Activated CD4-positive, alpha-beta T cell treated with anti-CD3 and anti-CD28 coated beads for 48 hours (primary cell): ENCODE measurements at places on chromosomes 2 and 18.

GRCh38 chr2:182432051-182432450, 5.2 kb upstream of the PDE1A start:
- DNase-seq = no peak

DNA sequence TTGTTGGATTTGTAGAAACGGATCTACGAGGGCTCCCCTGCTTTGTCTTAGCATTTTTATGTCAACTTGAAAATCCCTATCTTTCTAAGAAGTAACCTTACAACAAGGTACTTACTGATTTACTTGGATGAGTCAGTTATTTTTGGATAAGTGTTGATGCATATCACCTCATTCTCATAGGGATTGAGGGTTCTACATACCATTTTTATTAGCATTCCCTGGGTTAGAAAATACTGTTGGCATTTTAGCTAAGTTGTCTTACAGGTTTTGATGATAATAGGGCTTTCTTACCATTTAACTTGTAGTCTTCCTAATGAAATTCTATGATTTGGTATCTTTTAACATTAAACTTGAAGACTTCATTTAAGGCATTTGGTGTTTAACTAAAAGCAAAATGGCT, 125.2 kb downstream of the UBE2E3 start:
- no peak for DNase-seq

DNA sequence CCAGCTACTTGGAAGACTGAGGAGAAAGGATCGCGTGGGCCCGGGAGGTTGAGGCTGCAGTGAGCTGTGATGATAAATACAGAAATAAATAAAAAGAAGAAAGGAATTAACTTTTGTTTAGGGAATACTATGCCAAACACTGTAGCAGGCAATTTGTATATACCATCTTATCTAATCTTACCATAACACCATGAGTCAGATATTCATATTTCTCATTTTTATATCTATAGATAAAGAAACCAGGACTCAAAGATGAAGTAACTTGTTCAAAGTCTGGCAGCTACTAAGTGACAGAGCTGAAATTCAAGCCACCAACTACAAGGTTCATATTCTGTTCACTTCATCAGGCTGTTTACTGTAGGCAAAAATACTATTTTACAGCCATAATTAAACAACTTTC, 119.2 kb upstream of the SLC39A10 start:
- no peak for DNase-seq

GRCh38 chr2:7073901-7074300, 156.7 kb downstream of the RNF144A start:
- no peak for DNase-seq

DNA sequence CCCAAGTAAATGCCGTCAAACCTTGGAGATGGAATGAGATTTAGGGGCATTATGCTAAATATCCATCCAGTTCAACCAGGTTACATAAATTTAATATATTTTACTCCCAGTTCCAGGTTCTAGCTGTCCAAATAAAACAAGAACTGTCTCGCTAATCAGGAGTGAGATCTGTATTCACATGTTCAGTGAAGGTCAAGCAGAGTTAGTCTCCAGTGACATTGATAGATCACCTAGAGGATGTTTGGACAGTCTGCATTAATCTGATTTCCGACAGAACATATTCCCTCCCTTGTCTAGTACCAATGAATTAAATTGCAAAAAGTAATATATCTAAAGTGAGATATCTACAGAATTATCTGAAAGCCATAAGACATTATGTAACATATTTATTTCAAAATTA, 979.4 kb upstream of the CNTNAP5 start:
- DNase-seq = no peak

DNA sequence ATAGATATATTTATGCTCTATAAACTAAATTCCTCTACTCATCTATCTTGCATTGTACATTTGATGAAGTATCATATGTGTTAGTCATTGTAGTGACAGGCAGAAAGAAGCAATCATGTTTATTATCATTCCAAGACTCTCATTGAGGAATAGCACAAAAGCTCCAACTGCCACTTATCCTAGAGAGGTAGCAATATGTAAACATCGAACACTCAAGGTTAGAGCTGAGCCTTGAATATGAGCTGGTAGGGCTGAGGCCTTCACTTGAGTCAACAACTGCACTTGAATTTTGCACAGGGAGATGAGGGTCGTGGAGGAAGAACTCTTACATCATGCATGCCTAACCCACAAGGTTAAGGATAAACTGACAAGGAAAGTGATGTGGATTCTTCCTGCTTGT, 900.9 kb downstream of the CPS1 start:
- DNase-seq = no peak

DNA sequence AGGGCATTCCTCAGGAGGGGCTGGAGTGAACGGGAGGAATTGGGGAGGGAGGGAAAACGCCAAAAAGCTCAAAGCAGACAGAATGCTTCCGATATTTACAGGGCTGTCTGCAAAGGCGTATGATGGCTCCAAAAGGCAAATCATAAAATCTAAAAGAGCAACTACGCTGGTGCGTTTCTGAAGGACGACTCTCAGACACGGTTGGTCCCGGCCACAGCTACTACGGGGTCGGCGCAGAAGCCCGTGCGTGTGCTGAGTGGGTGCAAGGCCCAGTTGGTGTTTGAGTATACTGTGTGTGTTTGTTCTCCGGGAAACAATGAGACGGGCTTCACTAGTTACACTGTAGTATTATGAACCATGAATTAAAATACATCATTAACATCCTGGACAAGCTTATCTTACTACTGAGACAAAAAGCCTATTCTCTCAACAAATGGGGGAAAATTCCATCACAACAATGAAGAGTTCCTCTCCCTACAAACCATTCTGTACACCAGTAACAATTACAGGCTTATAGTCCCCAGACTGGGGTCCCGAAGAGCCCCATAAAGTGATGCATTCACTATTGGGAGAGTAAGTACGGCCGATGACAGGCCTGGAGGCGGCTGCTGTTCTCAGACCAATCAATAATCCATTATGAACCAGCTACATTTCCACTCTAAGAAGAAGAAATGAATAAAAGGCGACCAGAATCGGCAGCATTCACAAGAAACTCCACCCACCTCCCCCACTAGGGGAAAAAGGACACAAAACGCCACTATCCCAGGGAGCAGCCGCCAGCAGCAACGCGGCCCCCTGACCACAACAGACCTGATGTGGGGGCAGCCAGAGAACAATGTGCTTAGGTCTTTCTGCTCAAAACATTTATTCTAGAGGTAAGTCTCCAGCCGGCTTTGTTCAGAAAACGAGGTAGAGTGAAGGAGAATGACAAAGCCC, 43.4 kb downstream of the ZNF516 start:
- DNase-seq = no peak

GRCh38 chr18:68060871-68061270, 544.4 kb upstream of the DSEL start:
- DNase-seq = no peak

- no peak for DNase-seq
Measured at GRCh38 chr2:48320742-48321141, 209.2 kb upstream of the STON1 start.

DNA sequence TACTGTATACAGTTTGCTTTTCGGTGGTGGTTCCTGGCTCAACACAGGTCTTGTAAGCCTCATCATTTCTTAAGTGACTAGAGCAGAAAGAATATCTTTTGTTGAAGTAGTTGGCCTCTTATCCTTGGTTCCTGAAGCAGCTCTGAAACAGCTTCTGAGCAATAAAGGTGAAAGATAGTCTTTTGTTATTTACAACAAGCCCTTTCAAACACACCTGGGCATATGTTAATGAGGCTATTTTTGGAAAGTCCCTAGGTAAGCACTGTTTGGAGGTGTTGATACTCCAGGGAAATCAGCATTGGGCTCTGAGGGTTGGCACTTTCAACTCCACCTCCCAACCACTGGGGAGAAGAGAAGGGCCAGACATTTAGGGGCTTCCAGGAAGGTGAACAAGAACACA, 211.0 kb downstream of the MCFD2 start:
- no peak for DNase-seq

GRCh38 chr18:9210966-9211365, 74.4 kb downstream of the ANKRD12 start:
- DNase-seq = no peak

DNA sequence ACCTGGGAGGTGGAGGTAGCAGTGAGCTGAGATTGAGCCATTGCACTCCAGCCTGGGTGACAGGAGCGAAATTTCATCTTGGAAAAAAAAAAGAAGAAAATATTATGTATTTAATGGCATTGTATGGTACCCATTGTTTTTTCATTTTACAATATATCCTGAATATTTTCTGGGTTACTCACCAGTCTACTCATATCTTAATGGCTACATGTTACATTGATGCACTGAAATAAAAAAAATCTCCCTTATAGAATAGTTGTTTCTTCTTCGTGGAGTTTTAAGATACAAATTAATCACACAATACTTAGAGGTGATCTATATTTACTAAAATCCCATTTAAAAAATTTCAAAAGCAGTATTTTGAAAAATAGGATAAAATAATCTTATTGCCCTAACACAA, 66.3 kb upstream of the XPO1 start:
- no peak for DNase-seq

DNA sequence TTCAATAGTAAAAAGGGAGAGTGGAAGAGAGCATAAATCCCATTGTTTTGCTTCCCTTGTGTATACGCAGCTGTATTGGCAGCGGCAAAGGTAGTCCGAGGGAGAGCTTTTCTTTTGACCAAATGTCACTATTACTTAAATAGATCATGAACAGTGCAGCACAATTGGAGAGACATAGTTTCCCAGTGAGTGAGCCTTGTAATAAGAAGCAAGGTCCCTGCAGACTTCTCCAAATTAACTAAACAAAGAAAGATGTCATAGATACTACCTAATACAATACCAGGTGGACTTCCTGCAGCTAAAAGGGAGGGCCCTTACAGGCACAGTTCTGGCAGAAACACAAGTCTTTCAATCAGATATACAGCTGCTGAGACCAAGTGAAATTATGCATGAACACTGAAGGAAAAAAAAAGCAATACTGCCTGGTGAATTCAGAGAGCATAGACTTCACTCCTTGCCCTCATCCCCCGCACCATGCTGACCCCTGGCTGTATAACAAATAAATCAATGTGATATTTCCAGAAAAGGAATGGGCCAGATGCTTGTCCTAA, 404.7 kb upstream of the CDH2 start:
- DNase-seq = no peak

DNA sequence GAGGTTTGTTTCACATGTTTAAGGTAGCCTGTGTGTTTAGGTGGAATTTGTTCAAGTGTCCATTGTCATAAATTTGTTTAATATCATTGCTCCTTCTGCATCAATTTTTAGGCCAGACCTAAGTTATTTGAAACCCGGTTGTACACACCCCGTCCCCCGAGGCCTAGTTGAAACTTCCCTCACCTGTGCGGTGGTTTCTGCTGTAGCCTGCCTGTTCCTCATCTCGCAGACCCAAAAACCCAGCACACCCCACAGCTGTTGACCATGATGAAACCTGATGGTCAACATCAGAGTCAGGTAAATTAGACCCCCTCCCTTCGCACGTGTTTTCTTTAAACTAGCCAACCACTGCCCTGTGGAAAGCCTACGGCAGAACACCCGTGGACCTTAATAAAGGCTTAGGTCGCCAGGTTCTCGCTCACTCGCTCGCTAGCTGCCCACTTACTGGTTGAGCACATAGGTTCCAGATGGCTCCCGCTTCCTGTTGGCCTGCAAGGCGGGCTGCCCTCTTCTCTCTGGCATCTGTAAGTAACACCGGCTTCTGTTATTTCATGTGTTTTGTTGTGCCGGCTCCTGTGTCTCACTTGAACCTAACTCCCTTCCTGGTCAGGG, 64.4 kb downstream of the EML6 start:
- no peak for DNase-seq

DNA sequence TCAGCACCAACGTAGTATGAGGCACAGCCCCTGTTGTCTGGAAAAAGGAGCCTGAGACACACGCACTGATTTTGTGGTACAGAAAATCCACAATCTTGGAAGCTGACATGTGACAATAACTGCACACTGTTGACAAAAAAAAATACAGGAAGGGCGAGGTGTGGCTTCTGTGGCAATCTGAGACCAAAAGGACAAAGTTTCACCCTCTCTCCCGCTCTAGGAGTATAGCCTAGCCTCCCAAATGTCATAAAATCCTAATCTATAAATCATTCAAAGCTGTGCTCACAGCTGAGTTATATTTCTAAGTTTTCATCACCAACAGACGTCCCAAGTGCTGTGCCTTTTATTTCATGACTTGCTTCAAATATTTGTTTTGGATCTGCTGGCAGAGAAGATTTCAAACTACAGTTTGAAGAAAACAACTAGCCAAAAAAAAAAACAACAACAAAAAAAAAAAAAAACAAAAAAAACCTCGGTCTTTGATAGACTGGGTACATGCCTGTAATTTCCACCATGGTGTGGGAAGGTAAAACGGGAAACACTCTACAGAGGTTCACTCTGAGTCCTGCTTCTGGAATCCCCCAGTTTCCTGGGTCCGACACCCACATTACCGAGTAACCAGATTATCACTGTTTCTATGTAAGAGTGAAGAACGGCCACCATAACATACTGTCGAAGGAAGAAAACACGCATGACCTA, 61.0 kb downstream of the C2orf76 start:
- no peak for DNase-seq

DNA sequence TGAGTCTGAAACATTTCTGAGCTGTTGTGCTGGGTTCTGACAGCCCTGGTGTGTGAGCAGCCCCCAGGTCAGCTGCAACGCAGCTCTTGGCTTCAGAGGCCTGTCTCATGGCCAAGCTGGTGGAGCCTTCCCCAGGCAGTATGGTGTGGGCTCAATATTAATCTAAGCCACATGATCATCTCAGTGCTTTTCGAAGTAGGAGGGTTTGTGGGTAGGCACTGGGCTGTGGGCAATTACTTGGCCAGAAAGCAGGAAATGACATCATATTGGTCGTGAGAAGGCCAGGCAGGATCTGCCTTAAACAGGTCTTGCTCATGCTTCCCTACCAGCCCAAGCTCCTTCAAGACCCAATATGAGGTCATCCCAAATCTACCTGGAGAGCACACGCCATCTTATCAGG, 26.9 kb downstream of the LOXHD1 start:
- peak; percentile 8 for DNase-seq

- DNase-seq = no peak
Measured at GRCh38 chr2:238267341-238267710, 21.1 kb downstream of the PER2 start.

DNA sequence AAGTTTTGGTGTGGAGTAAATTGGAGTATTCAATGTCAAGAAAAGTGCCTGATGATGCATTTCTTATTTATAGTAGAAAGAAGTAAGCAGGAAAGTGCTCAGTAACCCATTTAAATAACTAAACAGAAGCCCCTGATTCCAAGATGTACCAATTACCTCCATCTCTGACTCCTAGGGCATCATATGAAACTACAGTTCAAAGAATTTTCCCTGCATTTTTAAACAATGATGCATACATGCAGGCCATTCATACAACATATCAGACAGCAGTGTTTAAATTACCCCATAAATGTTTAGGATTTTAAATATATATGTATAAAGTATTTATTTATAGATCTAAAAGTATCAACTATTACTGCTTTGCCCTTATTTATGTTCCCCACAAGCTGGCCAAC, 36.2 kb downstream of the FTCDNL1 start:
- no peak for DNase-seq

DNA sequence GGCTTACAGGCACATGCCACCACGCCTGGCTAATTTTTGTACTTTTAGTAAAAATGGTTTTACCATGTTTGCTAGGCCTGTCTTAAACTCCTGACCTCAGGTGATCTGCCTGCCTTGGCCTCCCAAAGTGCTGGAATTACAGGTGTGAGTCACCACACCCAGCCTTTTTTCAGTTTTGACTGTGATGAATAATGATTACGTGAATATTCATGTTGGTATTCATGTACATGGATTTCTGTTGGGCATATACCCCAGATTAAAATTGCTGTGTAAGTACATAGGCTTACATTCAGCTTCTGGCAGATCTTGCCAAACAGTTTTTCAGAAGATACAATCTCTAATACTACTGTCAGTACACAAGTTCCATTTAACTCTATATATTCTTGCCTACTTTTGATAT, 20.9 kb downstream of the SLC39A10 start:
- no peak for DNase-seq
